ENCODE measurements at places on chromosomes 7 and 10.

- no peak for DNase-seq
Measured at GRCh38 chr7:102155821-102156441, 130.7 kb upstream of the SH2B2 start.

GRCh38 chr7:29955799-29956486 lies 33.7 kb downstream of the SCRN1 start:
- DNase-seq = no peak

GRCh38 chr10:5089865-5090264 lies 4.3 kb upstream of the AKR1C3 start:
- no peak for DNase-seq

DNA sequence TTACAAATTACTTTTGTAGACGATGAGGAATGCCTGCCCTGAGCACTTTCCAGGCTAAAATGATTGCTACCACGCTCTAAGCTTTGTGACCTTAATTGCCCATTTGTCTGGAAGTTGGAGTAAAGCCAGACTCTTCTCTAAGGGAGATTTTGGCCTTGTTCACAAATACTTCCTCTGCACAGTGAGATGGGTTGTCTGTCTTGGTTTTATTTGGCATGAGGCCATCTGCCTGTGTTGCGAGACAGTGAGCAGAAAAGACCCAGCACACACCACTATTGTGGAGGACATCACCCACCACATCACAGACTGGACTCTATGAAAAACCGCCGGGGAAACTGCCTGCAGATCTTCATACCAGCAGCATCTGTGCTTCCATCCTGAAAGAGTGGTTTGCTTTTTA lies 138.4 kb downstream of the BICC1 start:
- DNase-seq = no peak

- no peak for DNase-seq
Measured at GRCh38 chr7:106041140-106041717, 70.9 kb downstream of the SYPL1 start.

Measured in esophagus squamous epithelium (tissue), 5 donors.